ENCODE measurements at places on chromosomes 13 and 19.

DNA sequence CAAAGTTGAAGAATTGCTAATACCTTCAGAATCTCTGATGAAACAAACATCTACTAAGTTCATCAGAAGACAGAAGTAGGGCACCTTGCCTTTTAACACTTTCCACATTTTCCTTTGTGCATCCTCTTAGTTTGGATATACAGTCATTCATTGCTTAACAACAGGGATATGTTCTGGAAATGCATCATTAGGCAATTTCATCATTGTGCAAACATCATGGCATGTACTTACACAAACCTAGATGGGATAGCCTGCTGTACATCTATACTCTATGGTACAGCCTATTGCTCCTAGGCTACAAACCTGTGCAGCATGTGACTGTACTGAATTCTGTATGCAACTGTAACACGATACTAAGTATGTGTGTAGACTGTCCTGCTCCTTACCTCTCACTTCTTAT lies 169.8 kb downstream of the SUCLA2 start:
- no peak for DNase-seq

DNA sequence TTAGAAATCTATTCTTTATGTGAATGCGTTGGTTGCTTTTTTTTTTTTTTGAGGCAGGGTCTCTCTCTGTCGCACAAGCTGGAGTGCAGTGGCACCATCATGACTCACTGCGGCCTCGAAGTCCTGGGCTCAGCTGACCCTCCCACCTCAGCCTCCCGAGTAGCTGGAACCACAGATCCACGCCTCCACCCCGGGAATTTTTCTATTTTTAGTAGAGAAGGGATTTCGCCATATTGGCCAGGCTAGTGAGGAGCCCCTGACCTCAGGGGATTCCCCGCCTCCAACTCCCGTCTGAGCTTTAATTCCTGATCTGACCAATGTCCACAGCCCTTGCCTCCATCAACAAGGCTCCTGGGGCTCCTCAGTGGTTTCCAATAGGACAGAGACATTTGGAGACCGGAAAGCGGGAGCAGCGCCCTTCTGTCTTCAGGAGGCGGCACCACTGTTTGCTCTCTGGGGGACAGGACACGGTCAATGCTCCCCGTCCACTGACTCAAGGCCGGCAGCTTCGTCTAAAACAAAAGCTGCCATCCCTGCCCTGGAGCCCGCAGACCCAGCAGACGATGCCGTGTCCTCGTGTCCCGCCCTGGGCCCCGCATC lies 503 bp downstream of the TUBA3C start:
- DNase-seq, result no peak

DNA sequence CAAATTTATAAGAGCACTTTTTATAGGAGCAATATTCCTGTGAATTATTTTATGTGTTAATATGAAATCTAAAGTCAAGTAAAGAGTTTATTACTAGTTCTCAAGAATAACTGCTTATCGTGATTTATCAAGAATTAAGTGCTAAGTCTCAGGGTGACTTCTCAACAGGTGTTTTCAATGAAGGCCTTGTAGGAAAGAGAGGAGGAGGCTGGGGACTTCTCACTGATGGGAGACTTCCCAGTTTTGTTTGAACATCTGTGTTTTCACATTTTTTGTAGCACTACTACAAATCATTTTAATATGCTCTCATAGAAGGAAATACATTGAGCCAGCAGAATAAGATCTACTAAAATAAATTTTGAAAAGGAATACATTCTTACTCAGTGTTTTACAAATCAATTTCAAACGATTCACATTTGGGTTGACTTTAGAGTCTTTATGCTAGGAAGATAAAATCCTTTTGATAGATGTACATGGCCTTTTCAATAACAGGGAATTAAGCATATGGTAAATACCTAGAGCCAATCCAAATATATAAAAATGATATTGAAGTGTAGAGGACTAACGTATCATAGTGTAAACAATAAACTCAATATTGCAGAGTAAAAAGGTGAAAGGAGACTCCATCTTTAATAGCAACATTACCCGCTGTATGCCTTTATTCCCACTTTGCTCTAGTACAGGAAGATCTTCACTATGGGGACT lies 6.8 kb downstream of the PCDH17 start:
- no peak for DNase-seq

DNA sequence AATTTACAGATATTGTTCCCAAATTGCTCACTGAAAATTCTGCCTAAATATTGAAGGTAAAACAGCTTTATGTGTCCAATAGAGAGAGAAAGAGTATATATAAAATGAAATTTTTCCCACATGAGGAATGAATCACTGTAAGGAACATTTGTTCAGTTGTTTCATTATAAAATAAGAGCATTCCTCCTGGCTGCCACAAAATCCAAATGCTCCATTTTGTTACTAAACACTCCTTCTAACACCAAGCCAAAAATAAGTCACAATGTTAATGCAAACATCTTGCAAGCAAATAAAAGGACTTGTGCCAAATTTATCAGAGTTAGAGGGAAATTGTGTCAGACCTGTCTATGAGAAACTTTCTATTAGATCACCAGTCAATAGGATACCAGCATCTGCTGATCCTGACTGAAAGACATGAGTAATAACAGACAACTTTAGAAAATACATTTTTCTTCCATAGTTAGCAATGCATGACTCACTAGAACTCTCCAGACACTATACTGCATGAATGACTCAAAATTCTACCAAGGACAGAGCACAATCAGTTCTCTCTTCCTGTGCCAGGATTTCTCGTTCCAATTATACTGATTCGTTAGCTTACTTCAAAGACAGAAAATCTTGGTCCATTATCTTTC lies 83.5 kb upstream of the FNDC3A start:
- no peak for DNase-seq

GRCh38 chr13:28620011-28620830 lies 38.7 kb upstream of the POMP start:
- DNase-seq, result no peak

DNA sequence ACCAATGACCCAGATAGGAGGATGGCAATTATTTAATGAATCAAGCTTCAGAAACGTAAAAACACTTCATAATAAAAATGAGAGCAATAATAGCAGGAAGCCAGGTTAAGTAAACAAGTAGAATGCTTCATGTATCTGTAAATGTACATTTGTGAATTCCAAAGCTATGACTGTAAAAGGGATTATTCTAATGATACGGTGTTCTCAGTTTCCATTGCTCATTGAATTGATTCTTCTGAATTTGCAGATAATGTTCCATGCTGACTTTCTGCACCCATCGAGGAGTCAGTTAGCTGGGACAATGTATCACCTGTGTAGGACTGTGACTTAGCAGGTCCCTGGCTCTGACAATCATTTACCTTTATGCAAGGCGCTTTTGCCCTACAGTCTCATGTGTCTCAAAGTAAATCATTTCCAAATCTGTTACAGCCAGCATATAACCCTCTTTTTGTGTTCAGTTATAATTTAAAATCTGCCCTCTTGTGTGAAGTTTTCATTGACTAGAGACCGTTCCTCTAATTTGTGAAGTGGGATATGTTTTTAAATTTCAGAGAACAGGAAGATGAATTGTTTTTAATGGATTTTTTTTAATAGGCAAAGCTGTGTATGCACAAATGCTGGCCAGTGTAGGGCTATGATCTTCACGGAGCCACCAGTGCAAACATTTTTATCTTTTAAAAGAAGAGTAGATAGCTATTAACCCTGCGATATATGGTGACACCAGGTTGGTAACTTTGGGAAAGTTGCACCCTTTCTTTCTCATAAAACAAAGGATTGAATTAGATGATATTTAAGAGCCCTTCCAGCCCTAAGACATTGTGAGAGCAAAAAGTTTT lies 267.1 kb downstream of the KLF5 start:
- no peak for DNase-seq

DNA sequence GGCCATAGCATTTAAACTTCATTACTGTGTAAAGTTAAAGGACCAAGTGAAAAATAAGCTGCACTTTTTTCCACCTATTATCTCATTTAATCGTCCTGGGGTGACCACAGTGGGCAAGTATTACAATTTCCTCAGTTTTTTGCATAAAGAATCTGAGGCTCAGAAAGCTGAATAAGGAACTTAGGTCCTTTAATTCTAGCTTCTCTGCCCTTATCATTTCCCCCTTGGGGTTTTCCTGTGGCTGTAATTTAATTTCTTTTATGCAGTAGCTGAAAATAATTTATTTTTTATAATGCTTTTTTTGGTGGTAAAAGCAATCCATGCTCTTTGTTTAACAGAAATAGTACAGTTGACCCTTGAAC lies 59.8 kb upstream of the RCBTB2 start:
- DNase-seq, result no peak

DNA sequence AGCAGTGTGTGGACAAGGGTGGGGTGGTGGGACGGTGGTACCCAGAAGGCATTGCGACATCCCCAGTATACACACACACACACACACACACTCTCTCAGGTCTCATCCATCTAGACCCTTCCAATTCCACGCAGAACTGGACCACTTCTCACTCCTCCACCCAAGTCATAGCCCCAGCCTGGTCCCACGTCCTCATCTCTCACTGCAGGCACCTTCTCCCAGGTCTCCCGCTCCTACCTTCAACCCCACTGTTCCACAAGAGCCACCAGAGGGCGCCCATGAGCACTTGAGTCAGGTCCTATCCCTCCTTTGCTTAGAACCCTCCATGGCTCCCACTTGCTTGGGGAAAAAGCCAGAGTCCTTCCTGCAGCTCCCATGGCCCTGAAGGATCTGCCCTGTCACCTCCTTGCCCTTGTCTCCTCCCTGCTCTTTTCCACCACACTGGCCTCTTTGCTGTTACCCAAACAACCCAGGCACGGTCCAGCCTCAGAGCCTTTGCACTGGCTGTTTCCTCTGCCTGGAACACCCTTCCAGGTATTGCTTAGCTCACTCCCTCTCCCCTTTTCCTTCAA lies 62.6 kb downstream of the IER2 start:
- DNase-seq, result peak; percentile 79

GRCh38 chr19:58560007-58560887 lies 1.8 kb upstream of the UBE2M start:
- no peak for DNase-seq

GRCh38 chr19:6769006-6769619 lies 1.9 kb upstream of the SH2D3A start:
- peak; percentile 47 for DNase-seq

- DNase-seq, result peak; percentile 55
Measured at GRCh38 chr19:35090506-35091214, 25.0 kb upstream of the FXYD3 start.

GRCh38 chr19:34838248-34838647 lies 65.2 kb upstream of the ZNF599 start:
- peak; percentile 20 for DNase-seq

GRCh38 chr13:99040536-99041131 lies 62.8 kb upstream of the DOCK9 start:
- no peak for DNase-seq

- DNase-seq, result peak; percentile 28
Measured at GRCh38 chr19:54905803-54906511, at the start of gene NCR1. Gene NCR1 (plus strand): TSS chr19:54906148. CDS start chr19:54906188, 40 bp downstream.

GRCh38 chr19:43447655-43448054 lies 17.8 kb downstream of the LYPD3 start:
- DNase-seq, result no peak

- DNase-seq, result no peak
Measured at GRCh38 chr13:85137516-85137915, 661.7 kb downstream of the SLITRK6 start.

GRCh38 chr19:53102756-53103233 lies 427 bp downstream of the ZNF160 start:
- DNase-seq, result peak; percentile 42

GRCh38 chr19:36041831-36042230 lies 9.2 kb upstream of the CLIP3 start:
- DNase-seq, result no peak

GRCh38 chr13:21812192-21812626 lies 141.3 kb downstream of the FGF9 start:
- DNase-seq, result no peak

GRCh38 chr13:106499896-106500295 lies 35.6 kb downstream of the EFNB2 start:
- DNase-seq, result no peak

GRCh38 chr13:30257468-30258099 lies 49.8 kb downstream of the KATNAL1 start:
- DNase-seq, result no peak

GRCh38 chr19:4523306-4524110 lies 5.2 kb upstream of the PLIN4 start:
- DNase-seq, result peak; percentile 19

- DNase-seq, result no peak
Measured at GRCh38 chr19:50371914-50372475, 4.3 kb upstream of the NR1H2 start.

DNA sequence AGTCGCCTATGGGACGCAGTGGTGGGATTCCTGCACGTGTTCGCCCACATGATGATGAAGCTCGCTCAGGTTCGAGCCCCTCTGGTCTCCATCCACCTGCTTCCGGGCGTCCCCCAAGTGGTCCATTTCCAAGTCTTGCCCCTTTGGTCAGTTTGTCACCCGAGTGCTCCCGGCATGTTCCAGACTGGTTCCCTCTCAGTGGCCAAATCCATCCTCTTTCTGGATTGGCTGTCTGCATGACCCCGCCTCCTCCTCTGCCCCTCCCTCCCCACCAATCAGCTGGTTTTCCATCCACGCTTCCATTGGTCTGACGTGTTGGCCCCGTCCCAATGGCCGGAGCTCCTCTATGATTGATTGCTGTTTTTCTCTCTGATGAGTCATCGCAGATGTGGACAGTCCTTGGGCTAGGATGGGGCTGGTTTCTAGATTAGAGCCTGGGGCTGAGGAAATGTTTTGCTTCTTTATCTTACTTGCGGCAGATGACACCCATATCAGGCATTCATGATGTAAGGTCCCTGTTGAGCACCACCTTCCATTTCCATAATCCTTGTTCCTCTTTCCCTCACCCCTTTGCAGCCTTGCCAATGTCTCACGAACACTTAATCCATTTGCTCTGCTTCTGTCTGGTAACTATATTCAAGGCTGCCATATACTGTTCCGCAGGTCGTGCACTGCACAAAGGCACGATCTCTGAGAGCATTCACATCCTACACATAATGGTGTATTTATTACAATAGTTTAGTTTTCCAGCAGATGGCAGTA lies 73.8 kb downstream of the MAP4K1 start:
- peak; percentile 73 for DNase-seq

GRCh38 chr19:641702-642101 lies 2.0 kb downstream of the FGF22 start:
- DNase-seq, result no peak

DNA sequence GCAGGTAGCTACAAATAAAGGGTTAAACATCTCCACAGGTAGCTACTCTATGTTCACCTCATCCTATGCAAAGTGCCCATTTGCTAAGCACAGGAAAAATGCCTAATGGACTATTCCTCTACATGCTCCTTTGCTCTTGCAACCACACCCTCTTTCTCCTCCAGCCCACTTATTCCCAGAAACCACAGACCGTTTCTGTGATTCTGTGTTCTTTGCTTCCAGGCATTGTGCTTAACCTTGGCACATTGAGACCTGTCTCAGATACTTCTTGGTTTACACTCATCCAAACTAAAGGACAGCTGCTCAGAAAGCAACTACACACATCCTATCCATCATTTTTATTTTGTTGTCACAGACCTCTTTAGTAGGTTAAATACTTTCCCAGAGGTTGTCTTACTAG lies 785.0 kb upstream of the MIR17HG start:
- DNase-seq, result no peak

GRCh38 chr19:18736415-18737336 lies 53.2 kb downstream of the CRTC1 start:
- no peak for DNase-seq

- peak; percentile 23 for DNase-seq
Measured at GRCh38 chr13:33743438-33744368, 74.2 kb upstream of the RFC3 start.

All from CD4-positive, alpha-beta T cell treated with Interleukin-12 subunit alpha and Interleukin-12 subunit beta, for 1 hour (primary cell).